ENCODE measurements at places on chromosomes 6 and 20.

- peak; percentile 95 for DNase-seq
Observed at GRCh38 chr6:18122128-18123093, at the start of gene NHLRC1. TSS of gene NHLRC1 (minus strand) at chr6:18122677. CDS start at chr6:18122606, 71 bp downstream.

DNA sequence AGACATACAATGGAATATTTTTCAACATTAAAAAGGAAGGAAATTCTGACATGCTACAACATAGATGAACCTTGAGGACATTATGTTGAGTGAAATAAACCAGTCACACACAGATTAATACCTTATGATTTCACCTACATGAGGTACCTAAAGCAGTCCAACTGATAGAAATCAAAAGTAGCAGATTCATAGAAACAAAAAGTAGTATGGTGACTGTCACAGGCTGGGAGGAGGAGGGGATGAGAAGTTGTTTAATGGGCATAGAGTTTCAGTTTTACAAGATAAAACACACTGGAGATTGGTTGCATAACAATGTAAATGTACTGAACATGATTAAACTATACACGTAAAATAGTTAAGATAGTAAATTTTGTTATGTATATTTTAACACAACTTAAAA is 48.5 kb upstream of the OLIG3 start:
- DNase-seq: no peak

DNA sequence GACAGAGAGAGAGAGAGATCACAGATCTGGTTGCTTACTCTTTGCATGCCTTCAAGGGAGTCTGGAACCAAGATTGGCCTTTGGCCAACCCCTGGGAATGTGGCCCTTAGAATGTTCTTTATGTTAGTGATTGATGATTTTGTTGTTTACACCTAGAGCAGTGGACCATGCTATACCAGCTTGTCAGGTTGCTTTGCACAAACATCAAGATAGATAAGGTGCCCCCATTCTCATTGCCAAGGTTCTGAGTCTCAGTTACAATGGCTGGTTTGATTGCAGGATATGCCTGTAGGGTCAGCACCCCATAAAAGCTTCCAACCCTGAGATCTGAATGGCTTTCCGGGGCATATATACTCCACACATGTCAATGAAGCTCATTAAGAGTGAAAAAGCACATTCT is 53.5 kb upstream of the SLC2A12 start:
- no peak for DNase-seq

DNA sequence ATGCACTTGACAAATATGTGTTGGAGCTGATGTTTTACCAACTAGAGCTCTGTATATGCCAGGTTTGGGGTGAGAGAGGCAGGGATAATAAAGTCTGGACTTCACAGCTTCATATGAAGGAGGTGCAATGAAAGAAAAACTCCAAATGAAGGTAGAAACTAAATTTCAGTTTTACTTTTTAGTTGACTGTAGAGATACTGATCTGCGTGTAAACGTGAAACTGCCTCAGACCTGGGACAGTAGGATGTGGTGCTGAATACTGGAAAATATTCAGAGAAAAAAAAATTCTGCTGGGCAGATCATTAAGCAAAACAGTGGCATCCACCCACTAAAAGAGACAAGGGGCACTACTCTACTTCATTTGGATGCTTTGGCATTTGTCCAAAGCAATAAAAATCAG is 94.5 kb downstream of the BACH2 start:
- no peak for DNase-seq

- no peak for DNase-seq
Observed at GRCh38 chr6:72890233-72890632, 268.4 kb downstream of the KCNQ5 start.

DNA sequence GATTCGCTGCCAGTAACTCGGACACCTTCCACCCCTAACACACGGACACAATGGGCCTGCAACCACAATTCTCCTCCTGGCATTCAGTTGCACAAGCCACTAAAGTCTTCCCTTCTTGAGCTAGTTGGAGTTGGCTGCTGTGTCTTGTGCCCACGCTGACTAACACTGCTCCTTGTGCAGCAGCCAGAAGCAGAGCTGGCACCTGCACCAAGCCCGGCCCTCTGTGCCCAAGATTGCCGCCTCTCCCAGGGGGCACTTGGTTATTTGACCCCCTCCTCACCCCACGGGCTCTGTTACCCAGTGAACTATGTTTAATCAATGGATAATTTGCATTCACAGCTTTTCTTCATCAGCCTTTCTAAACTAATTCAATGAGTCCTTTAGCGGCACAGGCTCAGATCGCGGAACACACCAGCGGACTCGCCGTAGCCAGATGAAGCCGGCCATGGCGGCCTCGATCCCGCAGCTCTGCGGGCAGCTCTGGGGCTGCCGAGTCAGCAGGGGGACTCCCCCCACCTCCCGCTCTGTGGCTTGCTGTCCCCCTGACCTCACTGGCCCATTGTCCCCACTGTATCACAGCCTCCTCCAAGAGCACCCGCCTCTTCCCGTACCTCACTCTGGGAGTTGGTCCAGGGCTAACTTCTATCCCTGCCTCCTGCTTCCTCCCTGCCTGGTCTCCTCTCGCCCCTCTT is 94.8 kb upstream of the AFDN start:
- no peak for DNase-seq

- DNase-seq: peak; percentile 27
Observed at GRCh38 chr20:34022151-34022838, 28.6 kb downstream of the RALY start.

GRCh38 chr6:40910260-40910893 is 128.6 kb downstream of the UNC5CL start:
- no peak for DNase-seq

DNA sequence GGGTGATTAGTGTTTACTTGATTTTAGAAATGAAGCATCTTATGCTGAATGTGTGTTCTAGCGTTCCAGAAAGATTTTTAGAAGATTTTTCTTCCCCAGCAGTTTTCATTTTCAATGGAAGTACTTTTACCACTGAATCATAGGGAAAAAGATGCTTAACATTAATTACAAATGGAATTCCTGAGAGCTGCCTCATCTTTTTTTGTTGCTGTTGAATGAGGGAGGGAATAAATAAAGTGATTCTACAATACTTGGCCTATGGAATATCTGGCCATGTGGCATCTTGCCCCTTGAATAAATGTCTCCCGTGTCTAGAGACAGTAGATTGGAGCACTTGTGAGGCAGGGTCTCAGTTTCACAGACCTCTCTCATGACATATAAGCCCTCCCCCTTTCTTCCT is 44.1 kb upstream of the SLC22A1 start:
- DNase-seq: peak; percentile 28

DNA sequence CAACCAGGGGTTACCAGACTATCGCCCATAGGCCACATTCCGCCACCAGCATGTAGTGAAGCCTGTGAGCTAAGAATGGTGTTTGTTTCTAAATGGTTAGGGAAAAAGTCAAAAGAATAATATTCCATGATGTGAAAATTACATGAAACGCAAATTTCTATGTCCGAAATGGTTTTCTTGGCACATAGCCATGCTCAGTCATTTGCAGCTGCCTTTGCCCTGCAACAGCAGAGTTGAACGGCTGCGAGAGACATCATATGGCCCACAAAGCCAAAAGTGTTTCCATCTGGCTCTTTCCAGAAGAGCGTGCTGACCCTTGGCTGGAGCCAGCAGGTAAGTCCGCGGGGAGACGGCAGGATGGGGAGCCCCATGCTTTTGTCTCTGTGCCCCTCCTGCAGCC is 60.7 kb downstream of the FAM120B start:
- no peak for DNase-seq

GRCh38 chr6:84422380-84422968 is 195.0 kb upstream of the CEP162 start:
- DNase-seq: peak; percentile 78

GRCh38 chr20:61271312-61272231 is 19.5 kb downstream of the CDH4 start:
- no peak for DNase-seq

DNA sequence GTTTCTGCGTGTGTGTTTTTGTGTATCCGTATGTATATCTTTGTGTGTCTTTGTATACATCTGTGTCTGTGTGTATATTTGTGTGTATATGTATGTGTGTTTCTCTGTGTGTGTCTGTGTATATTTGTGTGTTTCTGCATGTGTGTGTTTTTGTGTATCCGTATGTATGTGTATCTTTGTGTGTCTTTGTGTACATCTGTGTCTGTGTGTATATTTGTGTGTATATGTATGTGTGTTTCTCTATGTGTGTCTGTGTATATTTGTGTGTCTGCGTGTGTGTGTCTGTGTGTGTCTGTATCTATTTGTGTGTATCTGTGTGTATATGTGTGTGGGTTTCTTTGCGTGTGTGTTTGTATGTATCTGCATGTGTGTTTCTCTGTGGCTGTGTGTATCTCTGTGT is 192.6 kb downstream of the CDH4 start:
- DNase-seq: no peak

GRCh38 chr6:13710552-13711323 is 897 bp downstream of the RANBP9 start:
- DNase-seq: peak; percentile 58

- no peak for DNase-seq
Observed at GRCh38 chr20:59785986-59786795, 147.2 kb downstream of the SYCP2 start.

DNA sequence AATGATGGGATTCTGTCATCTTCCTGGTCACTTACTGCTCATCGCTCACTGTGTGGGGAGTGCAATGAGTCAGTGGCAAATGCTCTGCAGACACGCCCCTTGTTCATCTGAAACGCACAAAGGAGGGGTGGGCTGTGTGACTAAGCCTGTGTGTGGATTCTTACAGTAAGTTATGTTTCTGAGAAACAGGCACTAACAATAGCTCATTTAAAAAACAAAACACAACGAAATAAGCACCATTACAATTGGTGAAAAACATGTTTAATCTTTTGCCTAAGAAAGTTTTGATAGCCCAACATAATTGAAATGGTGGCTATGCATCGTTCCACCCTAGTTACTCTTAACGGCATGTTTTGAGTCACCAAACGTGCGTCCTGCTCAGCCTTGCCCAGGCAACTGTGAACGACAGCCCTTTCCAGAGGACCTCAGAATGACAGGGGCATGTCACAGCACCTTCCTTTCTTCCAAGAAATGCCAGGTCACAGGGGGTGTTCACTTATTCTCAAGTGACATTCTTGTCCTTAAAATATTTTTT is 118.4 kb upstream of the SGK1 start:
- peak; percentile 94 for DNase-seq

DNA sequence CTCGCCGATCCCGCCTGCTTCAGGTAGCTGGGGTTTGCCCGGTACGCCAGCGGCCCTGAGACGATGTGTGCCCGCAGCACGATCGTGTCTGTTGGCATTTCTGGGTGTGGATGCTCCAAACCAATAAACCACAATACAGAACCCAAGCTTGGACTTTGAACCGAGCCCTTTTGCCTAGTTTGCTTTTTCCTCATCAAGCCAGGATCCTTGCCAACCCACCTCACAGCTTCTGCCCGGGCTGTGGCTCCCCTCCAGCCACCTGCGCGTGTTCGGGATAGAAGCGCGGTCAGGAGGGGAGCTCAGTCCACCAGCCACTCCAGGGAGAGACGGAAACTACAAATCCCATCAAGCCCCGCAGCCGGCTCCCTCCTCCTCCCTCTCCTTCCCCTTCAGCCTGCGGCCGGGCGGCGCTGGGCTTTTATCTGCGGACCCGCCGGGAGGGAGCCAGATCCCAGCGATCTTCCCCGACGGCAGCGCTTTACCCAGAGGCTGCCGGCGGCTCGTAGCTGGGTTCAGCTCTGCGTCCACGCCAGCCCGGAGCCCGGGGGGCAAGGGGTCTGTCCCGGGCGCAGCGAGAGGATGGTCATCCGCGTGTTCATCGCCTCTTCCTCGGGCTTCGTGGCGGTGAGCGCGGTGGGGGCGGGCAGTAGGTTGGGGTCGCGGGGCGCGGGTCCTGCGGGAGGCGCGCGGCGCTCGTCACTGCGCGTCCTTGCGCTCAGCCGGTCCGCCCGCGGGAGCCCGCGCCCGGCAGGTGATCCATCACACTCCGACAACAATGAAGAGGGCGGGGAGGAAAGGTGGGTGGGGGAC is at the start of gene SH3BGRL2:
TSS of gene SH3BGRL2 (plus strand) at position 447 of the 810 bp plus-strand sequence. CDS start at position 580, 133 bp downstream.
- peak; percentile 83 for DNase-seq

- no peak for DNase-seq
Observed at GRCh38 chr20:17693444-17694001, 6.2 kb upstream of the BANF2 start.

DNA sequence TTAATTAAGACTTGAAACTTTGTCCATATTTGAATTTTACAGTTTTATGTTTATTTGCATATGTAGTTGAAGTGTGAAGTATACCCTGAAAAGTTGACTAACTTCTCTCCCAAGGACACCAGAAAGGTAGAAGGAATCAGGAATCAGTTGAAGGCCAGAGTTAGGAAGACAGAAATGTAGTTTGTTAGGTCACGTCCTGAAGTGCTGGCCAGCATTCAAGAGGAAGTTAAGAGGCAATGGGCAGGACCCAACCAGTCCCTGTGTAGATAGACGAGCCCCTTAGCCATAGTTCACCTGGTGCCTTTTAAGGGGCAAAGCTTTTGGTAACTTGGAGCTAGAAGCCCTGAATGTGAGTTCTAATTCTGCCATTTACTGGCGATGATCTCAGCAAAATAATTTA is 250.4 kb upstream of the KCNQ5 start:
- DNase-seq: no peak

DNA sequence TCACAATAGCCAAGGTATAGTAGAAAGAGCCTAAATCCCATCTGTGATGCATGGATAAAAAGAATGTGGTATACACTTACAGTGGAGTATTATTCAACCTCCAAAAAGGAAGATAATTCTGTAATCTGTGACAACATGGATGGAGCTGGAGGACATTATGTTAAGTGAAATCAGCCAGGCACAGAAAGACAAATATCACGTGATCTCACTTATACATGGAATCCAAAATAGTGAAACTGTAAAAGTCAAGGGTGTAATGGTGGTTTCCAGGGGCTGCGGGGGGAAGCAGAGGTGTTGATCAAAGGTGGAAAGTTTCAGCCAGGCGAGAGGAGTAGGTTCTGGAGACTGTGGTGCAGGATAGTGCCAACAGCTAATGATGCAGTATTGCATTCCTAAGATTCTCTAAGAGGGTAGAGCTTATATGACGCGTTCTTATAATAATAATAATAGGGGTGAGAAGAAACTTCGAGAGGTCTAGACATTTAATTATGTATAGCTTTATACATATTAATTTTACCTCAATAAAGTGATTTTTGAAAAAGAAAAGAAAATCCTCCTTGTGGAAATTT is 246.1 kb downstream of the FOXA2 start:
- no peak for DNase-seq

DNA sequence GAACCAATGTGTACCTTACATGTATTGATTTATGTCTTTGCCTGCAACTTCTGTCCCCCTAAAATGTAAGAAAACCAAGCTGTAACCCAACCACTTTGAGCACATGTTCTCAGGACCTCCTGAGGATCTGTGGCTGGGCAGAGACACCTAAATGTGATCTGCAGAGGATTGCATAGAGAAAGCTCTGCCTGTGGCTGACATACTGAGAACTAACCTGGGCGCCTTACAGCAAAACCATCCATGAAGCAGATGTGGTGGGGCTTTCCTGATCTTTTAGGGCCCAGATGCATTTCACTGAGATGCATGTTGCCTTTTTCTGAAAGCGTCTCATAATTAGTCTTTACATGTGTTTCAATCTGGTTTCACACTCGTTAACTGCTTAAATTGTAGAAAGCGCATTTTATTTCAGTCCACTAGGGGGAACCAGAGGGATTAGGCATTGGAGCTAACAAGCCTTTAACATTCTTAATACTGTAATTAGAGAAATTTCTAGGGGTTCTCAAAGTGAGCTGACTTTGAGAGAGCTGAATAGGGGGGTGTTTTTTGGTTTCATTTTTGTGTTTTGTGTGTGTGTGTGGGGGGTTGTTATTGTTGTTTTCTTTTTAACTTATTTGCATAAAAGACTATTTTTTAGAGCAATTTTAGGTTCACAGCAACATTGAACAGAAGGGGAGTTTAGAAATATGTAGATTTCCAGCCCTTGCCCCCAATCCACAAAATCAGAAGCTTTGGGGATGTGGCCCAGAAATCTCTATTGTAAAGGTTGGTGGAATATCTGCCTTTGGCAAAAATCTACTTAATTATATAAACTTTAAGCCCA is 50.9 kb upstream of the FAM184A start:
- DNase-seq: peak; percentile 90
